ENCODE measurements at places on chromosomes 16 and 17.
A peak's percentile ranks its signal among the peaks of the same experiment; 100 is the strongest.

- DNase-seq, result no peak
Observed at GRCh38 chr16:29763326-29763725, 14.7 kb upstream of the ZG16 start.

DNA sequence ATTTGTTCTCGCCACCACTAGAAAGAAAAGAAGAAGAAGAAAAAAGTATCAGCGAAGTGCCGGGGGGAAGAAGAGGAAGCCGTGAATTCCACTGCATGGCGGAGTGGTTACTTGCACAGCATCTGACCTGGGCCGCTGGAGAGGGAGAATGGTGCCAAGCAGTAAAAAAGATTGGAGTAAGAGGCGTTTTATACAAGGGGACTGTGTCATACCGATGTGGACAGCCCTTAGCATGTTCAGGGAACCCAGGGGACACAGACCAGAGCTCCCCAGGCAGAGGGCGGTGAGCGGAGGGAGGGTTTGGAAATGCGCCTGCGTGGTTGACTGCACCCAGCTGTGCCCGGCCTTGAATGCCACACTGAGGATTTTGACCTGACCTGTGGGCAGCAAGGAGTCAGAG is 52.8 kb downstream of the PLXDC1 start:
- DNase-seq, result no peak

DNA sequence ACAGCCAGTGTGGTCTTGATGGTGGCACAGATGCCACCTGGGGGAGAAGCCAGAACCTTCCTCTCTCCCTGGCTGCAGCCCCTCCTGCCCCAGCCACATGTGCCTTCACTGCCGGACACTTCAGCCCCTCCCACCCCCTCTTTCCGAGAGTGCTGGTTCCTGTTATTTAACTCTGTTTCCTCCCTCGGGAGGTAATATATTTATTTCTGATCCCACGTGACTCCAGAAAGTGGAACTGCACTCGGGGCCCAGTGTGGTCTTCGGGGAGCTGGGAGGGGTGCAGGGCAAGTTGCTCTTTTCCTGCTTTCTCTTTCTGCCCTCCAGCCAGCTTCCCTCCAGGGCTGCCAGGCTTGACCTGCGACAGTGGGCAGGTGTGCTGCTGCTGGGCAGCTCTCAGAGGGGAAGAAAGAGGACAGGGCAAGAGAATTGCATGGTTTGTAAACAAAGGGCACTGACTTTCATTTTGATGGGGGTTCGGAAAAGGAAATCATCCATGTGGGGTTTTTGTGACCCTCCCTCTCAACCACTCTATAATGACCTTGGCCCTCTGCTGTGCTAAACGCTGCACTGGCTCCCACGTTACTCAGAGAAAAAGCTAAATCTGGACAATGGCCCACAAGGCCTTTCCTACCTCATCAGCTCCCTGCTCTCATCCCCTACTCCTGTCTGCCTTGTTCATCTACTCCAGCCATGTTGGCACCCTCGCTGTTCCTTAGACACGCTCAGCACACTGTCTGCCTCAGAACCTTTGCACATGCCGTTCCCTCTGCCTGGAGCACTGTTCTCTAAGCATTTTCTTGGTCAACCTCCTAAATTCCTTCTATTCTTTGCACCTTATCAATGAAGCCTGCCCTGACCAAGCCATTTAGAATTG is 8.2 kb upstream of the CIITA start:
- DNase-seq, result peak; percentile 75

- DNase-seq, result peak; percentile 29
Observed at GRCh38 chr16:10787304-10787703, 31.3 kb downstream of the TVP23A start.

GRCh38 chr16:58506241-58507194 is 6.6 kb downstream of the NDRG4 start:
- no peak for DNase-seq

GRCh38 chr16:50153596-50154419 is 702 bp downstream of the TENT4B start:
- DNase-seq, result peak; percentile 54
